Activated T-cell treated with anti-CD3 and anti-CD28 coated beads, Interleukin-2, amount 50 U/mL, for 72 hours (primary cell): ENCODE measurements at places on chromosomes 3 and 15. TPM values are rescaled to one million over a fixed set of nuclear protein-coding genes. Genes with fewer than 3 reads are reported as not detected.

- H3K4me1 ChIP-seq, result peaks cover 93% of the 10 kb centered on the region
- H3K4me3 ChIP-seq, result peak overlapping the region; percentile 31
- peak overlapping the region; percentile 12 for H3K27ac ChIP-seq
Measured at GRCh38 chr3:183541235-183541655, 14.3 kb downstream of the KLHL6 start.

DNA sequence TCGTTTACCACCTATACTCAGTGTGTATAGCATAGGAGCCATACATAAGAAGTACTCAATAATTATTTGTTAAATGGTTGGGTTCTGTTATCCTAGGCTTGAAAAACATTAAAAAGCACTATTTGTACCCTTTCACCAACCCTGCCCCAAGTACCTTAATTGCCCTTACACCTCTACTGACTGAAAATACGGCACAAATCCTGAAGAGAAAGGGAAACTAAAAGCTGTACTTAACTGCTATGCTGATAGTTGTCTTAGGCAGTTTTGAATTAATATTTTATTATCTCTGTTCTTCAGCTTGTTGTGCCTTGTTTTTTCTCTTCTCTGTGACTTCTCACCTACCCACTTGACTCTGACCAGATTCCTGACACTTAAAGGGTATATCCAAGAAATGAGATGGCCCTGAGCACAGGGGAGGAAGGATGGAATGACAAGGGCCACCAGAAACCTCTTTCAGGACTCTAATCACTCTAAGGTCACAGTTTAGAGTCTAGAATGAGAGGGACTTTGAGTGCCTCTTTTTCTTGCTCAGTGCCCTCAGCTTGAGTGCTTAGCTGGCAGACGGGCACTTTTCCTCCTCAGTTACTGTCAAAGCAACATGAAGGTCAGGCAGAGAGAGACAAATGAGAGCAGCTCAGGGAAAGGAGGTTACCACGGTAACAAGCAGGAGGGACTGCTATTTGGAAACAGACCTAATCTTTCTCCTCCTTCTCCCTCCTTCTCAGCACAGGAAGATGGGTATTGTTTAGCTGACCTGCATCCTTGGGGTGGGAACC, 136.5 kb downstream of the ZNF609 start:
- peaks cover 62% of the 10 kb centered on the region for H3K4me1 ChIP-seq
- H3K4me3 ChIP-seq, result peak overlapping the region; percentile 78
- DNase-seq, result peak; percentile 10
- H3K27ac ChIP-seq, result peak overlapping the region; percentile 98

GRCh38 chr3:73422571-73422970, 202.2 kb downstream of the PDZRN3 start:
- H3K27ac ChIP-seq, result no peak overlapping the region
- no peaks in the 10 kb centered on the region for H3K27me3 ChIP-seq
- no peaks in the 10 kb centered on the region for H3K4me1 ChIP-seq
- no peak for DNase-seq

- peak overlapping the region; percentile 54 for H3K4me3 ChIP-seq
- no peaks in the 10 kb centered on the region for H3K27me3 ChIP-seq
- peak overlapping the region; percentile 81 for H3K27ac ChIP-seq
- DNase-seq, result peak; percentile 37
Measured at GRCh38 chr3:52281981-52282801, 3.7 kb upstream of the WDR82 start.

GPR156 gene
- not detected for total RNA-seq
